ENCODE measurements at places on chromosomes 3 and 15.

GRCh38 chr3:128709506-128710210 is 16.3 kb upstream of the RAB7A start:
- DNase-seq, result no peak

- DNase-seq, result no peak
Observed at GRCh38 chr3:69271098-69271497, 114.8 kb downstream of the FRMD4B start.

GRCh38 chr3:28348629-28349468 is at the start of the genes AZI2 and ZCWPW2:
Gene AZI2 (minus strand): TSS chr3:28348824. CDS start chr3:28340617, 8,207 bp downstream.
Gene ZCWPW2 (plus strand): TSS chr3:28348721. CDS start chr3:28413069, 64,348 bp downstream.
- DNase-seq, result peak; percentile 93

DNA sequence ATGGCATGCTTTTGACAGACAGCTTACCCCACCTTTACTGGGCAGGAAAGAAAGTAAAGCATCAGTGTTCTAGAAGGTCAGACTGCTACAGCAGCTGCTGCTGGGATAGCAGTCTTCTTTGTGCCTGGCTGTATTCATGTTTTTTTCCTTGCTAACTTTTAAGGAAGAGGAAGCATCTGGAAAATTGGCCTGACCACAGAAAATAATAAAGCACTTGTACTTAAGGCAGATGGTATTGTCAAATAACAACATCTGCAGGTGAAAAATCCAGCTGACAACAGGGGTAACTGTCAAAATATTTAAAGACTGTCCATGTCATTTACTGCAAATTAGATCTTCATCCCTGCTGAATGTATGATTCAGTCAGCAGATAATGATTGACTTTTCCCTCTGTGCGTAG is 229.0 kb downstream of the OXSM start:
- no peak for DNase-seq

DNA sequence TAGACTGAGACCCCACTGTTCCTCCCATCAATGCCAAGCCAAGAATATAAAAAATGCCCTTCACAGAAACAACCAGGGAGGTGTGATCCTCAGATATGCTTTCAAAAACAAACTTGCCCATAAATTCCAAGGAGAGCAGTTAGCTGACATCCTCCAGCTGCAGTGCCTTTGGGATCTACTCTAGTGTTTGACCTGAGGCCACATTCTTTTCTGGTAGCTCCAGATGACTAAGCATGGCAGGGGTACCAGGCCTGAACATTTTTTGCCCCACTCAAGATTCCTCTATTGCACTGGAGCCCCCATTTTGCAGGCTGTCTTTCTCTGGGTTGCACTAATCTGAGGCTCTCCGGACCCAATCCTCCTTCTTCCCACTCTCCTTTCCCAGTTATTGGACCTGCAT is 27.9 kb upstream of the ACP3 start:
- no peak for DNase-seq

- DNase-seq, result no peak
Observed at GRCh38 chr3:129549805-129550204, 6.8 kb downstream of the H1-8 start.

DNA sequence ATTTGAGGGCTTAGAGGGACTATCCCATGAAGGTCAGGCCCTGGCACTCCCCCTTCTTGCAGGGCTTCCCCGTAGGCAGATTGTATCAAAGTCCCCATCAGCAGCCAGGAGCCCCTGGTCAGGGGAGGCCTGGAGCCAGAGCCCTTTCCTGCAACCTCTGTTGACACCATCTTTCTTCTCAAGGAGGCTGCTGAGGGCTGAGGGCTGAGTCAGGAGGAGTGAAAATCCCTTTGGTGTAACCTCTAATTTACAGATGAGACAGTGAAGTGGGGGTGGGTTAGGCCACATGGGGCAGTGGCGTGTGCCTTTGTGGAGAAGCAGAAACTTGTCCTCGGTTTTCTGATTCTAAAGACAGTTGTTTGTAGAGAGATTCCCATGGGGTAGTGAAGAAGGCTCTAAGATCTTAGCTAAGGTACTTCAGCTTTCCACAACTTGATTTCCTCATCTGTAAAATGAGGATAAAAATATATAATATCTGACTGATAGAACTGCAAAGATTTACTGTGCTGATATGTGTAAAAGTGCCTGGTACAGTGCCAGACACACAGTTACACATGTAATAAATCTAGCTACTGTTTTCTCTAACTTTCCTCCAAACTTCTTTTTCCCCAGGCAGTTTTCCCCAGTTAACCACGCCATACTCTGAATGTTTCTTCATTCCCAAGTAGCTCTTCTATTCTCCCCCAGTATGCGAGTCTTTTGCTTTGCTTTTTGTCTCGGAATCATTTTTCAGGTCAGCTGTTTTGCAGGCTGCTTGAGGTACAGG is 249.4 kb upstream of the TPM1 start:
- no peak for DNase-seq

DNA sequence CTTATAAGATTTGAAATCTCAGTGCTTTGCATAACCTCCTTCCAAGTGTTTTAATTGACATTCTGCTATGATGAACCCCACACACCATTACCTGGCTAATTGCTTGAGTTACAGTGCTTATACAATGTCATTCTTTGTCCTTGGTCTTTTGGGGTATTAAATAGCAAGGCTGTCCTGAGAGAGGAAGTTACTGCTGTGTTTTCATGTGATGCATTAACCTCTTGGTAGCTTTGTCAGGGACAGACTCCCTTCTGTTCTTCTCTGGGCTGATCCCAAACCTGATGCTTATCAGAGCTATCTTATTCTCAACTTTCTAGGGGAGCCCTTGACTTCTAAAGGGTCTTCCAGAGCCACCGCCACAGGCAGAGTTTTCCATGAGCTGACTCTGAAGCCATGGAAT is 12.4 kb upstream of the OTOL1 start:
- DNase-seq, result no peak

DNA sequence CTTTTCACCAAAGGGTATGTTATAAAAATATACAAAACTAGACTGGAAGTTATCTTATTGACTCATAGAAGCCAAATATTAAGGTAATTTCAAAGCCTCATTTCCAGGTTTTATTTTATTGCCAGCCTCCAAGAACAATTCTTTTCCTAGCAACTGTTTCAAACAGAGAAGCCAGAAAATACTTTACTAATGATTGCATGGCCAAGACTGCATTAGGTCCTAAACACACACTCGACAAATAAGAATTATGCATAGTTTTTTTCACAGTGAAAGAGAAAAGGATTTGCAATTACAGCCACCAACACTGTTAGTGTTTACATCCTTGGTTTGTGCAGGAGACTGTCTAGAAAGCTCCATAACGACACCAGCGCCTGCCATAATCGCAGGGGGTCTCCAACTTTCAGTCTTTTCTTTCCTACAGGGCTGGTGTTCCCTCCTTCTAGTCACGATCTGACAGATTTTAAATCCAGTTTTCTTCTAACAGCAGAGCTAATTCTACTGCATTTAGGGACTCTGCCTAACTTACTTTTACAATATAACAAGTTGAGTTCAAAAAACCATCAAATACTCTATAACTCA is 58.1 kb downstream of the CLASP2 start:
- no peak for DNase-seq

- no peak for DNase-seq
Observed at GRCh38 chr15:70584838-70585706, 178.3 kb downstream of the UACA start.

GRCh38 chr3:195870442-195870841 is 37.9 kb downstream of the TNK2 start:
- no peak for DNase-seq

DNA sequence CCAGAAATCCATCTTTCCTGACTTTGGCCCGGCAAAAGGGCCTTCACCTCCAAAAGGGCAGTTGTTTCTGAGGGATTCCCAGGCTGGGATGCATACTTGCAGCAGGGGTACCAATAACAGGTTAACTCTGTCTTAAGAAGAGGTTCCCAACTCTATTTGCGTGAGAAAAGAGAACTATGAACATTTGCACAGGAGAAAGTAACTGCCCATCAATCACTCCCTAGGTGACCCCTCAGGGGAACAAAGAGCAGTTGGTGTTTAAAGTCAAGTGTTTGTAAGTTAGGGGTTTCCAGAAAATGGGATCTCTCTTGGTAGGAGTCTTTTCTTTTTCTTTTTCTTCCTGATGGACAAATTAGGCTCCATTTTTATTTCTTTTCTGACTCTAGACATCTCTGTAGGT is 97.3 kb downstream of the EPHB1 start:
- no peak for DNase-seq

GRCh38 chr3:186598794-186599141 is 14.1 kb upstream of the AHSG start:
- DNase-seq, result no peak

DNA sequence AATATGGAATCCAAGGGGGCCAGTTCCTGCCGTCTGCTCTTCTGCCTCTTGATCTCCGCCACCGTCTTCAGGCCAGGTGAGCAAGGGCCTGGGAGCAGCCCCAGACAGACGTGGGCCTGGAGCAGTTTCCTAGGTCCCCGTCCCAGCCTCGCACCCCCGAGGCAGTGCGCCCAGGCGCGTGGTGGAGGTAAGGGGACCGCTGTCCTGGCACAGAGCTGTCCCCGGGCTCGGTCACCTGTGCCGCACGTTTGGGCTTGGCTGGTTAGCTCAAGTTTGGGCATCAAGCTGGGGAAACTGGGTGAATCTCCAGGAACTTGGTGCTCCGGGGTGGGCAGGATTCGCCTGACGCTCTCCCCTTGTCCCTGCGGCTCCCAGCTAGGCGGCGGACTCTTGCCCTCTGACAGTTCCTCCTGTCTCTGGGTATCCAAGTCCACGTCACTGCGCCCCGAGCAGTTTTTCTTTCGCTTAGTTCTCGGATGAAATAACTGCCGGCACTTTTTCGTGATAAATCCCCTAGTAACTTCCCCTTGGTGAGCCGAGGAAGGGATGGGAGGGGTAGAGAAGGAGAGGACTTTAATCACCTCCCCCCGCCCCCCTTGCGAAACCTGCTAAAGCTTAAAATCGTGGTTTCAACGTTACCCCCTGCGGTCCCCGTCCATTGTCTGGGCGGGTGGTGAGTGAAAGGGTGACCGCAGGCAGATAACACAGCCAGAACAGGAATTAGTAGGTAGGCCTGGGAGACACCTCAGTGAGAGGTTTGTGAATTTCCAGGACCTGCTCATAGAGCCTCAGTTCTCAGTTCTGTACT is 901 bp downstream of the ALCAM start:
- DNase-seq, result peak; percentile 58

- DNase-seq, result no peak
Observed at GRCh38 chr3:143480344-143480743, 360.8 kb downstream of the CHST2 start.

DNA sequence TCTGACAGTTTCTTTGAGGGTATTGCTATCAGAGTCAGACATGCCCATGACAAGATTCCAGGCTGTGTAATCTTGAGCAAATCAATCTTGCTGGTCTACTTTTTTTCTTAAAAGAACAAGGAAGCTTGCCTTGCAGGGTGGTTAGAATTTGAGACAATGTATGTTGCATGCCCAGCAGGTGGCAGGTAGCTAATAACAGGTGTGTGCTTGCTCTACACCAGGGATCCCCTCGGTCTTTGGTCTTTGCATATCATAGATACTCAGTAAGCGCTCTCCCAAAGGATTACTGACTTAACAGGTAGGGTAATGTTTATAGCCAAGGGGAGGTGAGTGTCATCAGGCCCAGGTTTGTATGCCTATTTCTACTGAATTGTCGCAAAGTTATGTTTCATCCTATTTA is 37.3 kb downstream of the CACNA1D start:
- peak; percentile 12 for DNase-seq

- DNase-seq, result no peak
Observed at GRCh38 chr3:140765246-140765645, 87.4 kb downstream of the TRIM42 start.

DNA sequence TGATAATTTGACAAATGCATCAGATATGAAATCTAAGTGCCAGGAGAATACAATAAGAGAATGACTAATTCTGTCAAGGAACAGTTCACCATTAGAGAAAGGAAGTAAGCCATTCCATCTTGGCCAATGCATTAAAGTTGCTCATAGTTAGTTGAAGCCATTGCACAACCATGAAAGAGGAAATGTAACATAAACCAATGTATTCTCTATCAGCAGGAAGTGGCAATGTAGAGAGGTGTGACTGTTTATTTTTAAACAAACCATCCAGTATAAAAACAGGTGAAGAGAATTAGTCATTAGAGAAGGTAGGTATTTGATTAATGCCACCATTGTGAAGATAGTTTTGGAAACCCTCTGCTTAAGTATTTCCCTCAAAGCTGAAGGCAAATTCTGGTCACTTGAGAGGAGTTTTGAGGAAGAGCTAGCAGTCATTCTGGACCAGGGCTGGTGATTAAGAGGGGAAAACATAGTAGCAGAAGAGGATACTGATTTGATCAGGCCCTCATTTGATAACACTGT is 10.7 kb upstream of the ANXA2 start:
- DNase-seq, result no peak

DNA sequence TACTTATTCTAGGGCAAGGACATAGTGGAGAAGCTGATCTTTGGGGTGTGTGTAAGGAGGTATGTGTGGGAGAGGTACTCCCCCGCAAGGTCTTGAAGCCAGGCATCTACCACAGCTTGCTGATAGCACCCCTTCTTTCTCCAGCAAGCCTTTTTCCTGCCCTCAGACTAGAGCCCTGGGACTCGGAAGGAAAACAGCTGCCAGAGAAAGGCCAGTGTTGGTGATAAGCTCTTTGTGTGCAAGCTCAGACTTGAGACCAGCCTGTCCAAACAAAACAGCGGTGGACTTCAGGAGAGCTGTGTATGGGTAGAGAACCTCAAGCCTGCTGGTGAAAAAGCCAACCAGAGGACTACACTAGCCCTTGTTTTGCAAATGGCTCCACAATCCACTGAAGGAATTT is 1028.6 kb downstream of the MCTP2 start:
- DNase-seq, result no peak

DNA sequence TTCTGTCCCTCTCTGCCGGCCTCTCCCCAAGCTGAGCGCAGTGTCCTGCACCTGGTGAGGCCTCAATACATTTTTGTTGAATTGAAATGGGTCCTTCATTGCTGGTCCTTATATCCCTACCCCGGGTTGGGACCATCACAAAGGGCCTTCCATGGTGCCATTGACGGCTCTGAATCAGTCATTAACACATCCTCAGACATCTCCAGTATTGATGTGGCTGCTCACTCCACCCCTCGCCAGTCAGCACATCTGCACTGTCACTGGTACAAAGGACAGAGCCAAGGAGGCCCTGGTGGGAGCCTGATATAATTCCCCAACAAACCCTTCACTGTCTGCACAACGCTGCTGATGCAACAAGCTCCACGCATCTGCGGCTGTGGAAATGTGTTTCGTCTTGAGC is 191.6 kb upstream of the TOPAZ1 start:
- no peak for DNase-seq

DNA sequence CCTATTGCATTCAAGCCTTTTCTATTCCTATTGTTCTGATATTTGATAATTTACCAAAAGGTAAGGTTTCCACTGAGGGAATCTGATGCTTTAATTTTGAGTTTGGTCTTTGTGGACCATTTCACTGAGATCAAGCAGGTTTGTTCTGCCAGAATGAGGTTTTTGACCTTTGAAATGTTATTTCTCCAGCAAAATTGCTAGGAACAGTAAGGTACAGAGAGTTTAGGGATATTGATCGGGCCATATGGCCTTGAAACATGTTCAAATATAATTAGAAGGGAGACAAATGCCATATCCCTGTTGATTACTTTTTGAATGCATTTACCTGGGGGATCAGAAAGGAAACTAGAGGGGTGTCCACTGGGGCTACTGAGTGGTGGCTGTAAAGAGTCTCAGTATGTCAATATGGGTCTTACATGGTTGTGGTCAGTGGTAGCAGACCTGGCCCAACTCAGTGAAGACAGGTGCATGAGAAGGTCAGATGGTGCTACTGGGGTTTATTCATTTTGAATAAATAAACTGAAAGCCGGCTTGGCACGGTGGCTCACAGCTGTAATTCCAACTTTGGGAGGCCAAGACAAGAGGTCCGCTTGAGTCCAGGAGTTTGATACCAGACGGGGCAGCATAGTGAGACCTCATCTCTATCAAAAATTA is 100.2 kb downstream of the SV2B start:
- no peak for DNase-seq

Measured in NCI-H345 (cell line).